ENCODE measurements at places on chromosomes 12 and 14. TPM values are rescaled to one million over a fixed set of nuclear protein-coding genes. Genes with fewer than 3 reads are reported as not detected.
A peak's percentile ranks its signal among the peaks of the same experiment; 100 is the strongest.

DNA sequence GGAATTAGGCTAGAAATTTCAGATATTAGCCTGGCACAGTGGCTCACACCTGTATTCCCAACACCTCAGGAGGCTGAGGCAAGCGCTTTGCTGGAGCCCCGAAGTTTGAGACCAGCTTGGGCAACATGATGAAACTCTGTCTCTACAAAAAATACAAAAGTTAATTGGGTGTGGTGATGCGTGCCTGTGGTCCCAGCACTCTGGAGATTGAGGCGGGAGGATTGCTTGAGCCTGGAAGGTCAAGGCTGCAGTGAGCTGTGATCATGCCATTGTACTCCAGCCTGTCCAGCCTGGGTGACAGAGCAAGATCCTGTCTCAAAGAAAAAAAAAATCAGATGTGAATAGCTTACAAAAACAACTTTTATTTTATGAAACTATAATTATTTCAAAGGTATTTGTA lies 15.1 kb downstream of the FRMD6 start:
- DNase-seq: no peak

DNA sequence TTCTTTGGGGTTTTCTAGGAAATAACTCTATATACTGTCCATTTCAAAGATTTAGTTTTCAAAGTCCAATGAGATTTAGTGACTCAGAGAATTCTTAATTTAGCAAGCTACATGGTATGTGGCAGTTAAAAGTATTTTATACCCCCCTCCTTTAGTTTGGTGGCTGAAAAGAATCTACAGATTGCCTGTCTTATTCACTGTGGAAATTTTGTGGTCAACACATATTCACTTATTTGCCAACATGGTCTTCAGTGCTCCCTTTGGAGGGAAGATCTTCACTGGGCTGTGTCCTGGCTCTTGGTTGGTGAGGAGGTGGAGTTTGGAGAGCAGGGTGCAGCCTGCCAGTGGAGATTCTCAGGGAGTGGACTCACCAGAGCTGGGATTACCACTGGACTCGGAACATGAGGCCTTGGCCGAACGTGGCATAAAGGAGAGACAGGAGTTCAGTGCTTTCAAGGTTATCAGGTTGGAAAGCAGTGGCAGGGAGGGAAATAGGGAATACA lies 39.8 kb downstream of the SAMD4A start:
- DNase-seq: no peak

DNA sequence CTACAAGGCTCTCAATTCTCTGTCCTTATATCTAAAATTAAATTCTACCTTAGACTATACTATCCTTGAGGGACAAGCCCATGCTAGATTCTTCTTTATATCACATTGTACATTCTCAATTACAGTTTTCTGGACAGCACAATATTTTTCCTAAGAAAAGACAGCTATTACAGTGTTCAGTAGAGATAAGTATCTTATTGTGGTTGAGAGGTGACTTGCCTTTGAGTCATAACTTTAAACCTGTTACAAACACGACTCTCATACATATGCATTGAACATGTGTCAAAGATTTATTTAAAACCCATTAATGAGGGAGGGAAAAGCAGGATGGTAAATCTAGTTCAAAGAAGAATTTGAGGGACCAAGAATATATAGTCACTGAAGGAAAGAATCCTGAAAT lies 61.1 kb downstream of the TPH2 start:
- no peak for DNase-seq

Gene LRRC43
- 0.36 TPM for total RNA-seq

DNA sequence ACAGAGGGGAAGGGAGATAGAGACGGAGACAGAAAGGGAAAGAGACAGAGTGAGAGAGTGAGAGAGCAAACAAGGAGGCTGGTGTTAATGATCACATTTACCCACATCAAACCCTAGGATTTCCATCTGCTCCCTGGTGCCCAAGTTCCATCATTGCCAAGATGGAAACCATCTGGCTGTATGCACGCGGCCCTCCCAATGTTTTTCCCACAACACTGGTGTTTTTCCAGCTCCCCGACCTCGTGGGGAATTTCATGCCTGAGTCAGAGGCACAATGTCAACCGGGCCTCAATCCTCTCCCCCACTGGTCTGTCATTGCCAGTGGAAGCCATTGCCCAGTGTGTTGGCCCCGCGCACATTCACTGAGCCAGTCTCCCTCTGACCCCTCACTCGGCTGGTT lies 19.9 kb upstream of the BDKRB2 start:
- no peak for DNase-seq

DNA sequence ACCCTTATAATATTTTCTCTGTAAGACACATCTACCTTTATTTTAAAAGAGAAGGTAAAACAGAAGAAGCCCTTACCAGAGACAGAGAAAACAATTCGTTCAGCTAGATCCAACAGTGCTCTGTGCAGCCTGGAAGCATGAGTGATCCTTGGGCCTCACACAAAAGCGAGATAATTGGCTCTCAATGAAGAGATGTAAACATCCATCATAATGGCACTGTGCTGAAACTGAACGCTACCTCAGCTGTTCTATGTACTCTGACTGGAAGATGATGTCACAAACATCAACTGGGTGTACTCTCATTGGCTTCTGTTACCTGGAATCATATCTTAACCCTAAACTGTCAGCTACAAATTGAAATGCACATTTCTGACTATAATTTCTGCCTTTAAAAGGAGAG lies at the start of gene MGAT4C:
Gene MGAT4C, minus strand, starts transcription at position 229 of the 400 bp plus-strand sequence.
- DNase-seq: no peak

Gene DPY19L2
- total RNA-seq: not detected

GRCh38 chr12:2129076-2129475 lies 76.3 kb downstream of the CACNA1C start:
- no peak for DNase-seq

Gene GLIPR1
- total RNA-seq: 3.5 TPM

DNA sequence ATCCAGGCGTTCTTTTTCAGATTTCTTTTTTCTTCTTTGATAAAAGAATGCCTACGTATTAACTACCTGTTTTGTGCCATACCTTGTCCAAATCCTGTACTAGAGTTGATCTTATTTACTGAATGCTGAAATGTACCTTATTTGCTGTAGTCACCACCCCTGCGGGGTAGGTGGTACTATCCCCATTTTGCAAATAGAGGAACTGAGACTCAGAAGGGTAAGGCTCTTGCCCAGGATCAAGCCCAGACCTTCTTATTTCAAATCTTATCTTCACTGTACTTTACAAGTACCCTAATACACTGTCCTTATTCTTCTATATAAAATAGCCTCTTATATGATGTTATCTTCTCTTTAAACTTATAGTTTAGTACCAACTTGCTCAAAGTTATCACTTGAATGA lies 206.5 kb downstream of the SLC41A2 start:
- DNase-seq: no peak

GRCh38 chr12:111841236-111841749 lies 735 bp upstream of the MAPKAPK5 start:
- no peak for DNase-seq

GRCh38 chr12:128643155-128643554 lies 180.6 kb downstream of the SLC15A4 start:
- DNase-seq: no peak

- no peak for DNase-seq
Observed at GRCh38 chr14:95182379-95182778, 25.1 kb upstream of the DICER1 start.

Gene TAS2R31
- total RNA-seq: 4.3 TPM

GRCh38 chr14:53963320-53964227 lies 6.9 kb upstream of the BMP4 start:
- DNase-seq: no peak

- DNase-seq: no peak
Observed at GRCh38 chr12:48441069-48441468, 31.3 kb upstream of the ANP32D start.

Gene AQP5
- not detected for total RNA-seq

GRCh38 chr12:115570069-115570777 lies 707.3 kb downstream of the MED13L start:
- DNase-seq: no peak

Gene RBMS2
- total RNA-seq: 6.2 TPM

- DNase-seq: peak; percentile 31
Observed at GRCh38 chr14:20400965-20401593, 12.2 kb downstream of the TEP1 start.

Gene BDKRB2
- total RNA-seq: 0.08 TPM

Gene FERMT2
- total RNA-seq: 1.8 TPM

Gene OR4E2
- total RNA-seq: 0.12 TPM

DNA sequence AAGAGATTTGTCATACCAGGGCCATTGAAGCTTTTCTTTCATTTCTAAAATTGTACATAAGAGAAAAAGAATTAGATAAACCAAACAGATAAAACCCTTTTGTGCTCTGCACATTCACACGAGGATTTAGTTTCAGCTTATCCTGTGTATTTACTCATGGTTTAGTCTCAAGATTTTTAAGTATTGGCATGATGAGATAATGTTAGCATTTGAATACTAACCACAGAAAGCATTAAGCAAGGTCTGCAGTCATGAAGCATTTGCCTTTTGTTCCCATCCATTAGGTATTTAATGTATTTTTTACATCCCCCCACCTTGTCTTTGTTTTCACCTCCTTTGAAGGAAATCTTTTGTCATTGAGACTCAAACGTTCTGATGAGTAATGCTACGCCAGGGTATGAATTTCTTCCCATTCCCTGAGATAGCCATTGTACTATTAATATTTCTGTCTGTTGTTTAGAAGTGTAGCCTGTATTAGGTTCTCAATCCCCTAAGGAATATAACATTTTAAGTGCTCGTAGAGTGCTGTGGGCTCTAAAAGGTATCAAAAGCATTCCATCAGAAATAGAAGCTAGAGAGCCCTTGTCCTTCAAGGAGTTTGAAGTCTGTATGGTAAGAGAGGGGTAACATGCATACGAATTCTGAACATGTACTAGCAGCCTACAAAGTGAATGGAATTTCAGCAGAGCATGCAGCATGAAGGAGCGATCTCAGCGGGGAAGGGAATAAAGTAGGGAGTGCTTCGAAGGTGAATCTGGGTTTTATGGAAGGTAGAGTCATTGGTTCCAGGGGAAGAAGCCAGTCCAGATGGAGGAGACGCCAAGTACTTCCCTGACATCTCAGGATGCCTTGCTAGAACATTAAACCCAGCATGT lies 22.3 kb downstream of the CRADD start:
- DNase-seq: no peak

DNA sequence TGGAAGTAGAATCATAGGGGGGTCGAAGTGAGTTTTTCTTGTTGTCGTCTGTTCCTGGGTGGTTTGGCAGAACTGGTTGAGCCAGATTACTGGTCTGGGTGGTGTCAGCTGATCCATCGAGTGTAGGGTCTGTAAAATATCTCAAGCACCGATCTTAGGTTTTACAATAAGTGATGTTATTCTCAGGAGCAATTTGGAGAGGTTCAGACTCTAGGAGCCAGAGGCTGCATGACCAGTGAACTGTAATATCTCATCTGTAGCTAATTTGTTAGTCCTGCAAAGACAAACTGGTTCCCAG lies 9.7 kb upstream of the SERPINA1 start:
- DNase-seq: no peak

DNA sequence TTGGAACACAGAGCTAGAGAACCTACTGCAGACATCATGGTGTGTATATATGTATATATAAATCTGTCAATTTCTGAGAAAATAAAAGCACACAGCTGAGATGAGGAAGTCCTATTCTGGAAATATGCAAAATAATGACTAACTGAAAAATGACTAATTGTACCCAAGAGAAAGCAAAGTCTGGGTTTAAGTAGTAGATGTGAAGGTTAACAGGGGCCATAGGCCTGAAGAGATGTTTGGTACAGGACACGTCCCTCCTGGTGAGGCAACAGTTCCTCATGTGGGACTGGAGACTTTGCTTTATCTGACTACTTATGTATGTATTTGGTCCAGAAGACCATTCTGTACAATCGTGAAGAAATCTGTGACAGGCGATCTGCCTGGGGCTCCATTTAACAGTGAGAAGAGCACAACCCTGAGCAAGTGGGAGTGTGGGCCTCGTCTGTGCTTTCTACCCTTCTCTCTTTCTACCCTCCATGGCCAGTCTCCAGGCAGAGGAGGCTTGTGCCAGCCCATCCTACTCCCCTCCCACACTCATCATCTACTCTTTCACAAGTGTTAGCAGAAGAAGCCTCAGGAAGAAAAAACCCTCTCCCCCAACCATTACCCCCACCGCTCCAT lies 67.5 kb downstream of the SLC41A2 start:
- peak; percentile 8 for DNase-seq

Gene SDR9C7
- total RNA-seq: not detected

DNA sequence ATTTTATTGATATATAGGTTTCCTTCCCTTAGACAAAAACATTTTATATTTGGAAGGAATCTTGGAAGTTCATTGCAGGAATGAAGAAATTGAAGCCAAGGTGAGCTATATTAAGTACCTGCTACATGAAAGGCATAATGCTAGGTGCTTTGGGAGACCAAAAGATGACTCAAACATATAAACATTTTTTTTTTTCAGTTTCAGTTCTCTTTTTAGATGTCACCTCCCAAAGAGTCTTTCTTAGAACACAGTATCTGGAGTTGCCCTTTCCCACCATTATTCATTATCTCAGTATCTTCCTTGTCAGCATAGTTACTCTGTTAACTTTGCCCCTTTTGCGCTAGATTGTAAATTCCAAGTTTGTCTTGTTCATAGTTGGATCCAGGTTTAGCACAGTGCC lies 1.1 kb downstream of the LIN52 start:
- no peak for DNase-seq

GRCh38 chr14:103247169-103247606 lies 86.8 kb upstream of the EIF5 start:
- DNase-seq: no peak

GRCh38 chr12:52380271-52380694 lies 5.2 kb downstream of the KRT84 start:
- no peak for DNase-seq

- DNase-seq: peak; percentile 25
Observed at GRCh38 chr12:92363295-92364146, 217.9 kb upstream of the BTG1 start.

DNA sequence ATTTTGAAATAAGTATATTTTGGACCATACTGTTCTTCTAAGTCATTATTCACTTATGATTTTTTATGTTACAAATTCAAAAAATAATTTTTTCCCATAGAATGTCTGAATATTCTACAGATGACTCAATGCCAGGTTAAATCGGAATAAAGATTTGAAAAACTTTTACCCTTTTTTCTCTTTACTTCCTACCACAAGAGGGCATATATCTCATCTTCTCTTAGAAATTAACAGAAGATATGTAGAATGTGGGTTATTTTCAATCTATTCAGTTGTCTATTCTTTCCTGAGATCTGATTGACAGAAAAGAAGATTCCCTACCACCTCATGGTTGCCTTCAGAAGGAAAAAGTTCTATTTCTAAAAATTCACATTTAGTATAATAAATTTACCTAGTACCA lies 53.0 kb upstream of the KITLG start:
- no peak for DNase-seq

- no peak for DNase-seq
Observed at GRCh38 chr12:85951823-85952222, 77.7 kb downstream of the NTS start.

DNA sequence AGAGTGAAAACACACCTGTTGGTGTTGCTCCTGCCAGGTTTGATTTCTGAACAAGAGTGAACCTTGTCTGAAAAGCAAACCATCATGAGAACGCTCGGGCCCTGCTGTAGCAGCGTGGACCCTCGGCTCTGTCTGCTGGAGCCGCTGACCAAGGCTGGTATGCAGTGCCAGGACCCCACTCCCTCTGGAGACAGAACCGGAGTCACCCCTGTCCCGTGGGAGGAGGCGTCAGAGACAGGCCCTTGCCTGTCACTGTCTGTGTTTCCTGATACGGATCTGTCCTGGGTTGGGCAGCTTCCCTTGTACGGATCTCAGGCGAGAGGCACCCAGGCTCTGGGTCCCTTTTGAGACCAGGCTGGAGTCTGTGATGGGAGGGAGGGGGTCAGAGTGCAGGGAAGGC lies 111.6 kb downstream of the ADGRD1 start:
- DNase-seq: peak; percentile 31

Gene SLC17A8
- total RNA-seq: not detected

Gene NANOG
- total RNA-seq: not detected

Gene PGF
- total RNA-seq: not detected
